ENCODE measurements at places on chromosomes 2 and 18.

GRCh38 chr2:198883604-198884003 lies 574.1 kb downstream of the SATB2 start:
- no peak for DNase-seq

DNA sequence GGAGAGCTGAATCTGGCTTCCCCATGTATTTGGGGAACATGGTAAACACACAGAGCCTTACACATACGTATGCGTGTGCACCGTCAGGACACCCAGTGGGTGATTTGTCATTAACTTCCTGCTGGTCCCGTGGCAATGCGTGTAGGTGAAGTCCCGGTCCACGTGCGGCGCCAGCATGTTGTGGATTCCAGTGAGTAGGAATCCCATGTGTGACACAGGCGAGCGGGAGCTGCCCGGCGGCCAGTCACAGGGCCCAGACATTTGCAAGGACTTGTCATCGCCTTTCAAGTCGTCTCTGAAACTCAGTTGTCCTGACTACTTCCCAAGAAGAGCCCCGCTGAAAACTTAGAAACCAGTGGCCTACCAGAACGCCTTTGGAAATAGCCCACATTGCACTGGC lies 102.0 kb downstream of the RNF144A start:
- no peak for DNase-seq

- DNase-seq = no peak
These were observed 2.4 kb downstream of the ATOH8 start for GRCh38 chr2:85756195-85756594.

GRCh38 chr18:79613186-79613931 lies 66.2 kb upstream of the CTDP1 start:
- DNase-seq = no peak

GRCh38 chr18:23087352-23087751 lies 47.9 kb upstream of the CABLES1 start:
- DNase-seq = no peak

DNA sequence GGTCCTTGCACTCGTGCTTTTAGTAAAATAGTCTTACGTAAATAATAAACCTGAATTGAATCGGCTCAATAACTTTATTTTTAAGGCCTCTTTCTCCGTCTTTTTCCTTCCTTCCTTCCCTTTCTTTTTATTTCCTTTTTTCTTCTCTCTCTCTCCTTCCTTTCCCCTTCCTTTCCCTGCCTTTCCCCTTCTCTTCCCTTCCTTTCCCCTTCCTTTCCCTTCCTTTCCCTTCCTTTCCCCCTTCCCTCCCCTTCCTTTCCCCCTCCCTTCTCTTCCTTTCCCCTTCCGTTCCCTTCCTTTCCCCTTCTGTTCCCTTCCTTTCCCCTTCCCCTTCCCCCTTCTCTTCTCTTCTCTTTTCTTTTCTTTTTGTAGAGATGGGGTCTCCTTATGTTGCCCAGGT lies 121.0 kb downstream of the NCKAP5 start:
- no peak for DNase-seq

DNA sequence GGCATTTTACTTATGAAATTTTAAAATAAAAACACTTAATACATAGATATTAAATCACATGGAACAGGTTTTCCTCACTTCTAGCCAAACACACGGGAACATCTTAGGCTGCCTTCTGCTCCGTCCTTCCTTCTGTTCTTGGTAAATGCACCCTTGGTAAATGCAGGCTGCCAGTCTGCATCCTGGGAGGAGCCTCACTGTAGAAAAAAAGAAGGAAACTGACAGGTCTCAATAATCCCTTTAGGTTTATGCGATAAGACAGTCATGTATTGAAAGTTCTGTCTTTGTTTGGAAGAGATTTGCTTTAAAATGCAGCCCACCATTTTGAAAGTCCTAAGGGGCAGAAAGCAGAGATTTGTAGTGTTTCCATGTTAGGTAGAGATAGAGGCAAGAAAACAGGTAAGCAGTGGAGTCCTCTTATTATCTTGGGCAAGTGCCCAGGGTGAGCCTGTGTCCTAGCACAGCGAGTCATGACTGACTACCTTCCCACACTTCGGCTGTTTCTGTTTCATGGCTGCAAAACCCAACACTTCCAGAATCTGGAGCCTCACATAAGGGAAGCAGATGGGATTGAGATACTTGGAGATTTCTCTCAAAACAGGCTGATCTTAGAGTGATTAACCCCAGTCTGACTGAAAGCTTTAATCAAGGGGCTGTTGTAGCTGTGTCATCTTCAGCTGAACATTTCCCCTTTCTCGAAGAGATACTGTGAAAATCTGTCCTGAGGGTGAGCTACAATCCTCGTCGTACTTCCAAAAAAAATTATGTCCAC lies 131.4 kb upstream of the MAP3K20 start:
- no peak for DNase-seq

GRCh38 chr2:127463155-127463991 lies 45.1 kb downstream of the PROC start:
- no peak for DNase-seq

DNA sequence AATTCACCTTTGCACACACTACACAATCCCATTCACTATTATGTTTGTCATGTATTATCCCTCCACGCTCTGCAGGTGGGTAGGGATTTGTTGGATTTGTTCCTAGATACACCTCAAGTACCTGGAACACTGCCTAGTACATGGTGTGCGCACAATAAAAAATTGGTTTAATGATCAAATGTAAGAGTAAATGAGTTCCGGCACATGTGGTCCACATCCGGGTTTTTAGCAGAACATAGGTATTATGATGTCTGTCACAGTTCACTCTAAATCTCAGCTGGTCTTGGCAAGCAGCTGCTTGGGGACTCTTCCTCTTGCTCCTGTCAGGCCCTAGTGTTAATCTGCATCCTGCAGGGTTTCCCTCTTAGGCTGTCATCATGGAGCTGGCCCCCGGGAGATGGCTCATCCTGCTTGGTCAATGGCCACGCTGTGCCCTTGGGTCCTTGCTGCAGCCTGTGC lies 21.8 kb upstream of the IL1R1 start:
- no peak for DNase-seq

DNA sequence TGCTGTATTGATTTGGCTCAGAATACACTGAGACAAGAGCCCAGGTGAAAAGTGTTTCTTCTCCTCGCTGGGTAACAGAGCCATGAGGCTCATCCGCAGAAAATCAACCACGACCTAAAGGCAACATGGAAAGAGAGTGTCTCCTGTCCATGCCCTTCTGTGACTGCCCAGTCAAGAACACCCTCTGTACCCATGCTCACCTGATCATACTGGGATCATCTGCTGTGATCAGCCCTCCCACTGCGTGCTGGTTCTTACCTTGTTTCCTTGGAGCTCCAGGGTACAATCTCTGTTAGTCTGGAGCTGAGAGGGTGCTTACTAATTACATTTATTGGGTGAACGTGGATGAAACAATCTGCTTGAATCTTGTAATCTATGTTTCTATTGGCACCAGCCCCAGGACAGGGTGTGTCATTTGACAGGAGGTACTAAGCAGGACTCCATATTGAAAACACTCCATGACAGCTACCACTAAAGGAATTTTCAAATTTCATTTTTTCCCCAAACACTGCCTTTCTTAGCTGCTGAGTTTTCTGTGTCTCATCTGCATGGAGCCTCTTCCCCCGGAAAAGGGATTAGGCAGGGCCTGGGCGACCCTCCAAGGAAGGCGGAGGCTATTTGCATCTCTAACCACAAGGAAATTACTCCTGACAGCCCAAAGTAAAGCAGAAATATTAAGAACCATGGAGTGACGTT lies 39.7 kb upstream of the GRP start:
- DNase-seq = no peak
